ENCODE measurements at places on chromosomes 16 and 17. TPM values are rescaled to one million over a fixed set of nuclear protein-coding genes. Genes with fewer than 3 reads are reported as not detected.

- no peaks in the 10 kb centered on the region for H3K4me1 ChIP-seq
- no peaks in the 10 kb centered on the region for H3K27me3 ChIP-seq
- H3K36me3 ChIP-seq, result no peaks in the 10 kb centered on the region
- H3K4me3 ChIP-seq, result no peak overlapping the region
These were observed 10.1 kb upstream of the KREMEN2 start for GRCh38 chr16:2953706-2954627.

The KRT12 gene
- total RNA-seq, result not detected

DNA sequence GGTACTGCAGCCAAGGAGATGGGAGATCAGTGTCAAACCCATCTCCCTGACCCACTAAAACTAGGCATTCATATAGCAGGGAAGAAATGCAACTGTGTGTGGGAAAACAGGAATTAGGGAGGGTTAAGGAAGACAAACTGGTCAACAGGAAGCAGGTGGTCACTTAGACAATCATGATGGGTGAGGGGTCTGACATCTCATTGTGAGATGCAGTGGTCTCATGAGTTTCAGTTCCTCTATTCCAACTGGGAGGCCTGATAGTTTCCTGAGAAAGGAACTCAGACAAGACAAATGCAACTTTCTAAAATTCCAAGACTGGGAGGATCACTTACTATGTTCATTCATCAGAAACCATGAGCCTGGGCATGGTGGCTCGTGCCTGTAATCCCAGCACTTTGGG is 361.4 kb upstream of the C16orf82 start:
- H3K27ac ChIP-seq, result no peak overlapping the region
- H3K27me3 ChIP-seq, result no peaks in the 10 kb centered on the region
- DNase-seq, result no peak
- H3K4me3 ChIP-seq, result no peak overlapping the region

DNA sequence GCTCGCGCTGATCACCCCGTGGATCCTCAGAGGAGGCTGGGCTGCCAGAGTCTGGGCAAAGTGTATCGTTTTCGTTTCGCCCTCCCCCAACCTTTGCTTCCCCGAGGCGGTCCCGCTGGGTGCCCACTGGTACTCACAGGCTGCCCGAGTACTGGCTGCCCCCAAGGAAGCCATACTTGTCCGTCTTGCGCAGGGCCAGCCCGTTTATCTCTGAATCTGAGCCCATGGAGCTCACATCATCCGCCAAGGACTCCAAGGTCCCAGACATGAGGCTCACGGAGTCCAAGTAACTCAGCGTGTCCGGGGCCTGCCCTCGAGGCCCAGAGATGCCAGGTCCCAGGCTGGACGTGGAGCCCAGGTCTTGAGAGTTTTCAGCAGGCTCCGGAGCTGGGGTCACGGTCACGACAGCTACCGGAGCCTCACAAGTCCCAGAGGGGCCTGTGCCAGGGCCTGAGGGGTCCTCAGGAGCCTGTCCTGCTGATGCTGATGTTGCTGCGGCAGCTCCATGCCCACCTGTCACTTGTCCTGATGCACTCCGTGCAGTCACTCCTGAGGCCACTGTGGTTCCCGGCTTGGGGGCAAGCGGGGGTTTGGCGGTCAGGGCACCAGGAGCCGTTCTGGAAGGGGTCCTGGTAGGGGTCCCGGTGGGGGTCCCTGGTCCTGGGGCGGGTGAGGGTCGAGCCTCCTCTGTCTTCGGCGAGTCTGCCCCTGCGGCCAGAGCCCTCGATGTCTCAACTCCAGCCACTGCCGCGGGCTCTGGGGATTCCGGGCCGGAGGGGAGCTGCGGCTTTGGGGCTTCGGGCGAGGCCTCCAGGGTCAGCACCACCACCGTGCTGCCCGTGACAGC is 980 bp downstream of the TBC1D10B start:
- peak overlapping the region; percentile 70 for H3K4me3 ChIP-seq
- H3K36me3 ChIP-seq, result no peaks in the 10 kb centered on the region
- H3K27ac ChIP-seq, result peak overlapping the region; percentile 86
- no peaks in the 10 kb centered on the region for H3K27me3 ChIP-seq

The SMARCE1 gene
- 171 TPM for total RNA-seq

GRCh38 chr17:78583091-78583490 is 5.9 kb upstream of the DNAH17 start:
- no peak overlapping the region for H3K27ac ChIP-seq
- no peaks in the 10 kb centered on the region for H3K36me3 ChIP-seq
- no peaks in the 10 kb centered on the region for H3K4me1 ChIP-seq
- H3K27me3 ChIP-seq, result no peaks in the 10 kb centered on the region
- no peak for DNase-seq
- H3K4me3 ChIP-seq, result no peak overlapping the region

- peak overlapping the region; percentile 99 for H3K27ac ChIP-seq
- peaks cover 9% of the 10 kb centered on the region for H3K4me1 ChIP-seq
- H3K4me3 ChIP-seq, result peak overlapping the region; percentile 73
- H3K27me3 ChIP-seq, result no peaks in the 10 kb centered on the region
- no peaks in the 10 kb centered on the region for H3K36me3 ChIP-seq
These were observed 1.1 kb downstream of the SRSF1 start for GRCh38 chr17:58005728-58006559.

DNA sequence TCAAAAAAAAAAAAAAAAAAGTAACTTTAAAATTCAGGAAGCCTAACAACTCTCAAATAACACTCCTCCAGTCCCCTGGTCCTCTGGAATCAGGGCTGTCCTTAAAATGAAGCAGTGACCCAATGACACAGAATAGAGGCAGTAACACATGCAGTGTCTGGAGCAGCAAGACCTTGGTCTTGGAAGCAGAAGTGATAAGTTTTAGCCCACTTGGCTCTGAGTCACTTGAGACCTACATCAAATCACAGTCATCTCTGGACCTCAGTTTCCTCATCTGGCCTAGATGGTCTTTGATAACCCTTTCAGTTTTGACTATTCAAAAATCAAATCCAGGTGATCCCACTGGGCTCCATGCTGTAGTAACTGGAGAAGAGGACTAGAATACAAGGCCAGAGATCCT is 39.0 kb downstream of the LYRM1 start:
- no peaks in the 10 kb centered on the region for H3K36me3 ChIP-seq
- no peak overlapping the region for H3K4me3 ChIP-seq
- no peaks in the 10 kb centered on the region for H3K27me3 ChIP-seq
- DNase-seq, result no peak
- H3K27ac ChIP-seq, result no peak overlapping the region

DNA sequence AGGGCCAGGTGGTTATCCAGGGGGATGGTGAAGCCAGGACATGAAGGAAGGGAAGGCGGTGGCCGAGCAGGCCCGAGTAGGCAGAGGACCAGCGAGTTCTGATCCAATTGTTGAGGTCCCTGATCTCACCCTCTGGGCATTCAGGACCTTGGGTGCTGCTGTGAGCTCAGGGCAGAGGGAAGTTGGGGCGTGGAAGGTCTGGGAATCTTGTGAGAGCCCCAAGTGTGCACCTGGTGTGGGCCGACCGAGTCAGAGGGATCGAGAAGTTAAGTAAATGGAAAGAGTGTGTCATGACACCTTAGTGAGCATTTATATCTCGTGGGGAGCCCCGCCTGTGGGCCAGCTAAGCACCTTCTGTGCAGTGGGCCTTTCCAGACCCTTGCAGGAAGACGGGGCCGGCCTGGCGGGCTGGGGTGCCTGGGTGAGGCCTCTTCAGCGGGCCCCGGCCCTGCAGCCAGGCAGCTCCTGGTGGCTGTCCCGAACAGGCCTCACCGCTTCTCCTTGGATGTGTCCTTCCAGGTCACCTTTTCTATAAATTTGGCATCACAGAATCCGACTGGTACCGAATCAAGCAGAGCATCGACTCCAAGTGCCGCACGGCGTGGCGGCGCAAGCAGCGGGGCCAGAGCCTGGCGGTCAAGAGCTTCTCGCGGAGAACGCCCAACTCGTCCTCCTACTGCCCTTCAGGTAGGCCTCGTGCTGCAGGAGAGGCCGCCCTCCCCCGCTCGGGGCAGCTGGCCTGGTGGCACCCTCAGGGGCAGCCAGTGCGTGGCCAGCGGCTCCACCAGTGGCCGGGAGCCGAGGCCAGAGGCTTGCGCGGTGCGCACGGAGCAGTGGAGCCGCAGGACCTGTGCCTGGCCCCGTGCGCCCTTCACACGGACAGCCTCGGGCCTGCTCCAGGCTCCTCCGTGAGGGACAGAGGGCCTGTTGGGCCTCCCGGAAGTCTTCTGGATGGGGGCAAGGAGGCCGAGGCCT is 76.0 kb downstream of the BANP start:
- no peak overlapping the region for H3K27ac ChIP-seq
- H3K4me1 ChIP-seq, result no peaks in the 10 kb centered on the region
- H3K4me3 ChIP-seq, result no peak overlapping the region
- no peak for DNase-seq

DNA sequence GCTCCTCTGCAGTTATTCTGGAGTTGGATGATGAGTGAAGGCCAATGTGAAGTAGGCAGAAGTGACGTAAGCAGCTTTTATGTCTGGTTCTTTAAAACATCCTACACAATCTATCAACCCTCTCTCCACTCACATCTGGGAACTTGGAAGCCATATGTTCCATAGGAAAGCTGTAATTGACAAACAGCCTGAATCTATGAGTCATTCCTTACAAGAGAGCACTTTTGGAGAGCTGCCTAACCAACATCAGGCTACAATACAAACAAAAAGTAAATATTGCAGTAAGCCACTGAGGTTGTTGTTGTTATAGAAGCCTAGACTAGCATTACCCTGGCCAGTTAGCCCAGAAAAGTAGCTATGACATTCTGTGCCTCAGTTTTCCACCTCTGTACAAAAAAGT is 5.9 kb downstream of the CCL7 start:
- H3K27ac ChIP-seq, result no peak overlapping the region
- no peaks in the 10 kb centered on the region for H3K4me1 ChIP-seq
- no peaks in the 10 kb centered on the region for H3K36me3 ChIP-seq
- no peaks in the 10 kb centered on the region for H3K27me3 ChIP-seq
- H3K4me3 ChIP-seq, result no peak overlapping the region

The UTS2R gene
- not detected for total RNA-seq

DNA sequence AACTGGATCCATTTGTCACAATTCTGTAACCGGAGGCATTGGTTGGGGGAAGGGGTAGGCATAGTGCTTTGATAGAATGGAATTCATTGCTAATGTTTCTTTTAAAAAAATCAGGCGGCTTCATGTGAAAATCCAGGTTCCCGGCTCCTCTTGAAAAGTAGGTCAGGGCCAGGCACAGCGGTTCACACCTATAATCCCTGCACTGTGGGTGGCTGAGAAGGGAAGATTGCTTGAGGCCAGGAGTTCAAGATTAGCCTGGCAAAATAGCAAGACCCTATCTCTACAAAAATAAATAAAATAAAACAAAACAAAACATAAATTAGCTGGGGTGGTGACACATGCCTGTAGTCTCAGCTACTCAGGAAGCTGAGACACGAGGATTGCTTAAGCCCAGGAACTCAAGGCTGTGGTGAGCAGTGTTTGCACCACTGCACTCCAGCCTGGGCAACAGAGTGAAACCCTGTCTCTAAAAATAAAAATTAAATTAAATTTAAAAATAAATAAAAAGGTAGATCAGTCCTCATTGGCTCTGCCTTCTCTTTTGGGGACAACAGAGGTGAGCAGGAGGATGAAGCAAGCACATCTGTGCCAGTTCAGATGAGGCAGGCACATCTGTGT is 466.5 kb downstream of the HS3ST4 start:
- H3K4me3 ChIP-seq, result no peak overlapping the region
- no peak for DNase-seq
- no peaks in the 10 kb centered on the region for H3K27me3 ChIP-seq
- H3K27ac ChIP-seq, result no peak overlapping the region
- H3K4me1 ChIP-seq, result no peaks in the 10 kb centered on the region

The HSF5 gene
- 0.90 TPM for total RNA-seq

- H3K4me3 ChIP-seq, result no peak overlapping the region
- peak overlapping the region; percentile 75 for H3K27ac ChIP-seq
- H3K27me3 ChIP-seq, result no peaks in the 10 kb centered on the region
- peaks cover 5% of the 10 kb centered on the region for H3K4me1 ChIP-seq
- no peaks in the 10 kb centered on the region for H3K36me3 ChIP-seq
These were observed 36.8 kb downstream of the ASPA start for GRCh38 chr17:3512505-3513171.

The MRPS23 gene
- 35.2 TPM for total RNA-seq

DNA sequence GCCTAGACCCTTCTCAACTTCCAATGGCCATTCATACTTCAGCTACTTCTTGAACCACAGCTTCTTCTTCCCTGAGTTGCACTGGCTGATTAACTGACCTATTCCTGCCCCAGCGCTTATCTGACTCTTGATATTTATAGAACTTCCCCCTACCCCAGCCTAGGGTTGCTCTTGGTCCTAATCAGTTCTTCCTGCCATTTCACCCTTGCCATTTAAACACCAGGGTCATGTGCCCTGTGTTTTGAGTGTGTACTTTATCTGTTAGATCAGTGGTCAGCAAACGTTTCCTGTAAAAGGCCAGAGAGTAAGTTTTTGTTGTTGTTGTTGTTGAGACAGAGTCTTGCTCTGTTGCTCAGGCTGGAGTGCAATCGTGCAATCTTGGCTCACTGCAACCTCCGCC is 82.4 kb upstream of the COX10 start:
- no peak overlapping the region for H3K27ac ChIP-seq
- H3K4me3 ChIP-seq, result no peak overlapping the region
- no peak for DNase-seq
- H3K36me3 ChIP-seq, result no peaks in the 10 kb centered on the region
- H3K4me1 ChIP-seq, result no peaks in the 10 kb centered on the region

The GLP2R gene
- total RNA-seq, result under 0.01 TPM

DNA sequence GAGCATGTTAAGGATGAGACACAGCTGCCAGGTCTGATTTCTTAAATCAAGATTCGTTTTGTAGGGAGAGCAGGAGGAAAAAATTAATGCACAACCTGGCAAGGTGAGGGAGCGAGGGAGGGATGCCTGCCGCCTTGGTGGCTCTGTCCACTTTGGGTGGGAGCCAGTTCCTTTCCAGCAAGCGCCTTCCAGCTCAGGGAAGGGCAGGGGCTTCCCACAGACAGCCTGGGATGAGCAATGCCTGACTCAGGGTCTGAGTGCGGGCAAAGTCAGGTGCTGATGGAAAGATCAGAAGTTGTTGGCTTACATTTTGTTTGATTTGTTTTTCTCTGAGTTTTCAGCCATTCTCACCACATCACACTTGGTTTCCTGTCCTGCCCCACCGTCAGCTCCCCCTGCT is 220.7 kb downstream of the ENGASE start:
- no peak for DNase-seq
- H3K27ac ChIP-seq, result no peak overlapping the region
- H3K4me1 ChIP-seq, result no peaks in the 10 kb centered on the region
- H3K36me3 ChIP-seq, result no peaks in the 10 kb centered on the region
- H3K4me3 ChIP-seq, result no peak overlapping the region

The OTOP2 gene
- total RNA-seq, result not detected

GRCh38 chr17:64750478-64750877 is 88.4 kb upstream of the SMURF2 start:
- no peak for DNase-seq
- no peak overlapping the region for H3K27ac ChIP-seq
- H3K36me3 ChIP-seq, result no peaks in the 10 kb centered on the region

GRCh38 chr16:66619534-66620428 is 15.3 kb downstream of the CMTM3 start:
- H3K4me3 ChIP-seq, result no peak overlapping the region
- DNase-seq, result no peak
- H3K4me1 ChIP-seq, result no peaks in the 10 kb centered on the region
- H3K27me3 ChIP-seq, result no peaks in the 10 kb centered on the region

The ZG16 gene
- not detected for total RNA-seq

- H3K4me3 ChIP-seq, result no peak overlapping the region
- no peak for DNase-seq
- no peak overlapping the region for H3K27ac ChIP-seq
- no peaks in the 10 kb centered on the region for H3K4me1 ChIP-seq
- no peaks in the 10 kb centered on the region for H3K27me3 ChIP-seq
These were observed 122.7 kb downstream of the RGS9 start for GRCh38 chr17:65259696-65260485.

- H3K4me1 ChIP-seq, result no peaks in the 10 kb centered on the region
- H3K36me3 ChIP-seq, result no peaks in the 10 kb centered on the region
- H3K27me3 ChIP-seq, result no peaks in the 10 kb centered on the region
- no peak for DNase-seq
These were observed 4.9 kb downstream of the GIT1 start for GRCh38 chr17:29584452-29585079.

The DNAH2 gene
- total RNA-seq, result 0.29 TPM
